AG20443 (cell line): ENCODE measurements at places on chromosomes 2 and 18.

DNA sequence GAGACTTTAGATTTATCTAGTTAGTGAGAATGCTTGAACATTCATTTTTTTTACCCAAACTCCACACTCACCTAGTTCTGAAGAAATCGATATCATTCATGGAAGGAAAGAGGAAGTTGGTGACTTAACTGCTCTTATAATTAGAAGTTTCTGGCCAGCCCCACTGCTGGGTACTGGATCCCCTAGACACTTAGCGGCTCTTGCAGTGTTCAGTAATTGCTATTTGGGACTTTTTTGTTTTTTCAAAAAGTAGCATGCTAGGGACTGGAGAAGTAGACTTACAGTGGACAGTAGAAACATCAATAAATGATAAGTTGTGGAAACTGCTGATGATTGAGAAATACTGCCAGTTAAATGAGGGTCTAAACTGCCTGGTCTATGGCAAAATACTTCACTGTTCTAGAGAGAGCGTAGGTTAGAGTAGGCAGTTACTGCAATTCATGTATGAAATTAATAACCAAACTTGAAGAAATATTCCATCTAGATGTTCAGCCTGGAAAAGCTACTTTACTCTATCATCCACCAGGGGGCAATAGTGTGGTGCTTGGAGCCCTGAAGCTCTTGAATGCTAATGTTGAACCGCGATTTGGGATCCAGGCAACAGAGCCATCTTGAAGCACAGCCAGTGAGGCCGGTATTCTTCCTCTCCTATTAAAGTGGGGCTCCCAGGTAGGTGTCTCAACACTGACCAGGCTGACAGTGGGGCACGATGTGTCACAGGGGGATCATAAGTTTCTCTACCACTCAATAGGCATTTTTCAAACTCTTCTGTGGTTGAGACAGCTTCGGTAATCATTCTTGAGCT is 146.1 kb upstream of the SESTD1 start:
- peak; percentile 72 for DNase-seq

- no peak for DNase-seq
Measured at GRCh38 chr2:233033672-233034071, 1.2 kb downstream of the NEU2 start.

DNA sequence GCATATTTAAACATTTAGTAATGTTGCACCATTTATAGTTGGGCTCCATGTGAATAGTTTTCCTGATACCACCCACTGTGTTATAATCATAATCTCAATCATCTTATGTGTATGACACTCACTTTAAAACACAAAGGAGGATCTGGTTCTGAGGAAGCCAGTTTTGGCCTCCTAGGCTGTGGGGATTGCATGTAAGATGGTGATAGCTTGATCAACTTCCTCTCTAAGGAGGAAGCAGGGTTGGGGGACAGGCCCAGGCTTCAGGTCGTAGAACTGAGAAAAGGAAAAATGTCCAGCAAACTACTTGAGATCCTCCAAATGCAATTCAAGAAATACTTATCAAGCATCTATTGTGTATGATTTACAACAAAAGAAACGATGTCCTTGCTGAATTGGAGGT is 4.9 kb upstream of the PPM1B start:
- DNase-seq = no peak

GRCh38 chr2:44829771-44830170 is 111.7 kb upstream of the SIX3 start:
- DNase-seq = no peak

GRCh38 chr2:178924817-178925216 is 117.6 kb upstream of the TTN start:
- no peak for DNase-seq

DNA sequence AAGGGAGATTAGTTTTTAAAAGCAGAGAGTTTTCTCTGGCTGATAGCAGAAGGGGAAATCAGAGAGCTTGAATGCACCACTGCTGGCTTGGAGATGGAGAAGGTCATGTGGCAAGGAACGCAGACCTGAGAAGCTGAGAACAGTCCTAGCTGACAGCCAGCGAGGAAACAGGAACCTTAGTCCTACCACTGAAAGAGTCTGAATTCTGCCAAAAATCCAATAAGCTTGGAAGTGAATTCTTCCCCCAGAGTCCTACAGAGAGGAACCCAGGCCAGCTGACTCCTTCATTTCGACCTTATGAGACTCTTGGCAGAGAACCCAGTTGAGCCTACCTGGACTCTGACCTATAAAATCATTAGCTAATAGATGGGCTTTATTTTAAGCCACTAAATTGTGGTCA is 371.9 kb upstream of the TNP1 start:
- no peak for DNase-seq

GRCh38 chr2:7725850-7726242 is 808.6 kb downstream of the RNF144A start:
- no peak for DNase-seq

DNA sequence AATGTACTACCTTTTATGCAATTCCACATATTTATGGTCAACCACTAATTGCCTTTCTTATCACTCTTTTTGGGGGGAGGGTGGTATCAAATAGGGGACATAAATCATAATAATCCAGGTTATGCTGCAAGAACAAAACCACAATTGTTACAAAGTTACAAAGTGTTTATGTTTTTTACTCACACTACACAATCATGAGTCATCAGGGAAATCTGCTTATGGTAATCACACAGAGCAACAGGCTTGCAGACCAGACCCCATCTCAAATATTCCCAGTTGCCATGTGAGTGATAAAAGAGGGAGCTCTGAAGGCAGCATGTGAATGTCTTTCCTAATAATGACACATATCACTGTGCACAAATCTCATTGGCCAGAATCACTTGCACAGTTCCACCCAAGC is 304.7 kb upstream of the TMEFF2 start:
- DNase-seq = no peak

DNA sequence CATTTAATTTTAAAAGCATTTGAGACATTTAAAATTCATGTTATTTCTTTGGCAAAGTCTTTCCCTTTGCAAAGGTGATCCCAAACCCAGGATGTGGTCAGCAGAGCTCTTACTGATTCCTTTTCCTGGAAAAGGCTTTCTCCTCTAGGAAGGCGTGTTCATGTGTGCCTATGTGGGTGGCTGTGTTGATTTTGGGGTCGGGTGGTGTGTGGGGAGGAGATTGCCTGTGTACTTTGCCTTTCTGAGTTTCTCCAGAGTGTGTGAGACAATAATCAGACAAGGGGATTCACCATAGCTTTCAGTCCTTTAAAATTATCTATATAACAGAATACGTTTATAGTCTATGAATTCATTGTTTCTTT is 173.2 kb downstream of the SOCS6 start:
- DNase-seq = no peak

DNA sequence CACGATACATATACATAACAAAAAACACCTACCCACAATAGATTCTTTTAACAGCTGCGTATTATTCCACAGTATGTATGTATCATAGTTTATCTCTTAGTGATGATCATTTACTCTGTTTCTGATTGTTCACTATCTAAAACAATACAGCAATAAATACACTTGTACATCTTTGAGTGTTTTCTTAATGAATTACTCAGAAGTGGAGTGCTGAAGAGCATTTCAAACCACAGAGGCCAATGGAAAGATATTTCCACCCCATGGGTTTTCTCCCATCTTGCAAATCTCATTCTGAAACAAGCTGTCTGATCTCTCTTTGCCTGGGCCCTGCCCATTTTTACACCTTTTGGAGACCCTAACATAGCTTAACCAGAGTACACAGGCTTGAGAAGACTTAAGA is 113.8 kb upstream of the KLF7 start:
- no peak for DNase-seq

GRCh38 chr2:220510668-220511067 is 883.2 kb downstream of the SLC4A3 start:
- DNase-seq = no peak

DNA sequence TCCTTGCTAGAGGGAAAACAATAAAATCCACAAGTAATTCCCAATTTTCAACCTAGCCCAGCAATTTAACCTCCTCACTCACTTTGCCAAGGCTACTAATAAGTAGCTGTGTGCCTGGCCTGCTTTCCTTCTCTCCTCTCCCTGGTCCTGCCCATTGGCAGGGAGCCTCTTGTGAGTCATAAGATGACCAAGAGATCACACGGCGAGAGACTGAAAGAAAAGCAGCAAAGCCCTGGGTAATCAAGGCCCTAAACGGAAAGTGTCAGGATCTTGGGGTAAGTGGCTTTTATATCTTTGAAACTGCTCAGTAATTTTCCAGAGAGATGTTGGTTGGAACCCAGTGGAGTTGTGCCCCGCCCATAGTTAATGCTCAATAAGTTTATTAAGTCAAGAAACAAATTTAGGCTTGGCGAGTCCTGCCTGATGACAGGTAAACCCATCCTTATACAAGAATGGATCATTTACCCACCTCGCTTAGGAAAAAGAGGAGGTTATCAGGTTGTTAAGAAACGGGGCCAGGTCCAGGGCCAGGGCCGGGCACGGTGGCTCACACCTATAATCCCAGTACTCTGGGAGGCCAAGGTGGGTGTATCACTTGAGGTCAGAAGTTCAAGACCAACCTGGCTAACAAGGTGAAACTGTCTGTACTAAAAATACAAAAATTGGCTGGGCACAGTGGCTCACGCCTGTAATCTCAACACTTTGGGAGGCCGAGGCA is 10.0 kb upstream of the ADAM17 start:
- peak; percentile 90 for DNase-seq

- peak; percentile 91 for DNase-seq
Measured at GRCh38 chr18:76351961-76352581, 143.0 kb downstream of the ZNF516 start.

DNA sequence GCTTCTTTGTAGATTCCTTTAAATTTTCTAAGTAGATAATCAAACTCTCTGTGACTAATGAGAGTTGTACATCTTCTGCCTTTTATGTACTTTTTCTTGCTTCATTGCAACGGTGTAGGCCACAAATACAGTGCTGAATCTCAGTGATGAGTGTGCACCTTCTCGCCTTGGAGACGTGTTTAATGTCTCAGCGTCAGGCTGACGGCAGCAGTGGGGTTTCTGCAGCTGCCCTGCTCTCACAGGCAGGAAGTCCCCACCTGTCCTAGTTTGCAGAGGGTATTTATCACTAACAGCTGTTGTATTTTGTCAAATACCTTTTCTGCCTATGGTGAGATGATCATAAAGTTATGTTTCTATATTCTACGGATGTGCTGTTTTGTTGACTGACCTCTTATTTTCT is 13.3 kb downstream of the AGXT start:
- no peak for DNase-seq

- peak; percentile 16 for DNase-seq
Measured at GRCh38 chr2:63544017-63544627, 44.2 kb downstream of the WDPCP start.

DNA sequence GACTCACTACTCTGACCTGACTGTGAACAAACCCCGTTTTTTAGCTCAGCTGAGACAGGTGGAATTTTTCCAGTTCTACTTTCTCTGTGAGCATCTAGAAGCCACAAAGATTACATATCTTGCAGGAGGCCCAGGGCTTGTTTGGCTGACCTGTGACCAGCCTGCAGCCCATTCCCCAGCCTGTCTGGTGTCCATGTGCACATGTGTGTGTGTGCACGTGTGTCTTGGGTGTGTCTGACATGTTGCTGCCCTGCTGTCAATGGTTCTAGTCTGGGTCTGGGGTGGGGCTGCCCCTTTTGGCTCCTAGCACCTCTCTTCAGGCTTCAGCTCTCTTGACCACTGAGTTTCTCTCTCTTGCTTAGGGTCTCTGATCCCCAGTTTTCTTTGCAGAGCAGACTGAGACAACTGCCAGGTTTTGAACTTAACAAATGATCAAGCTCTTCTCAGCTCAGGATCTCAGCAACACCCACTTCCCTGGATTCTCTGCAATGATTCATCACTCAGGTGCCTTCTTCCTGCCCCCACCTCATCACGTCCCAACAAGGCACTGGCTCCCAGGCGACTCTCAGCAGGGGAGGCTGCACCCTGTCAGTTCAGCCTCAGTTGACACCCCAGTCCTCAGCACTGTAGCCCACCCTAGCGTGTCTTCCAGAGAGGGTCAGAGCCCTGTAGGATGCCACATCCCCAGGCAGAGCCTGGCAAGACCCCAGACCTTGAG is 130.3 kb downstream of the CELF4 start:
- no peak for DNase-seq

- DNase-seq = peak; percentile 29
Measured at GRCh38 chr2:212892193-212892592, 259.2 kb downstream of the IKZF2 start.

DNA sequence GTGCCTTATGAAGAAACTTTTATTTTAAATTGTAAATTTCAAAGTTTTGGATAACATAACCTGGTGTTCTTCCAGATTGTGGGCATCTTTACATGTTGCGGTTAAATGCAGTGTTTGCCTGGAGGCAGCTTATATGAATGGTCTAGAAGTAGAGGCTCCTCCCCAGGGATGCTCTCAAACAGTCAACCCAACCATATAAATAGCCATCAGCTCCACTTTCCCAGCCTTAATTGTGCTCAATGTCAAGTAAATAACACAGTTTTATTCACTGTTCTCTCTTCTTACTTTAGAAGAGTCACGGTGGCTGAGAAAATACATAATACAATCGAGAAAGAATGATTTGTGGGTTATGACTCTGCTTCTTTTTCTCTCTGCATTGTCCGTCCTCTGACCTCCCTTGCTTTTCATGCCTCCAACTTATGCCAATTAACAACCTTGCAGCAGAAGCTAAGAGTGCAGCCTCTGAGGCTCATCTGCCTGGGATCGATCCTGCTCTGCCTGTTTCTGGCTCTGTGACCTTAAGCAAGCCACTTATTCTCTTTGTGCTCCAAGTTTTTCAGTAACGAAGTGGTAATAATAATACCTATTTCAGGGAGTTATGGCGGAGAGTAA is 100.3 kb downstream of the DAW1 start:
- DNase-seq = no peak

GRCh38 chr2:85409845-85410583 is at the start of gene CAPG:
Gene CAPG (minus strand): TSS chr2:85410366. CDS start chr2:85402145, 8,221 bp downstream.
- DNase-seq = peak; percentile 52

DNA sequence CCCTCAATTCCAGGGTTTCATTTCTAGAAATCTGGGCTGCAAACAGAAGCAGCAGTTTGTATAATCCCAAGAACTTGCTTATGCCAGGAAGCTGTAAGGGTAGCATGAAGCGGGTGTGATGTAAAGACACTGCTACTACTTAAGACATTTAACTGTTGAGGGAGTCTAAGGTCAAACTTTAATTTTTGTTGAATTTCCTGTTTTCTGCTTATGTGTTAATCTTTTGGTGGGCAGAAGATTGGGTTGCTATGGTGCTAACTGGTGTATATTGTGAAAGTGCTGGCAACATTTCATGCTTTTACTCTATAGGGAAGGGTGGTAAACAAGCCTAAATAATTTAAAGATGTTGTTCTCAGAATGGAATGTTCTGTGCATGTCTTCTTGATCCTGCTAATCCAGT is 2.7 kb downstream of the NCOA1 start:
- DNase-seq = no peak

GRCh38 chr2:210496512-210496911 is 20.0 kb upstream of the LANCL1 start:
- DNase-seq = no peak

GRCh38 chr18:13494871-13495445 is 231.4 kb downstream of the FAM210A start:
- no peak for DNase-seq

- no peak for DNase-seq
Measured at GRCh38 chr2:170229125-170229524, 51.2 kb downstream of the MYO3B start.

GRCh38 chr2:227415538-227416424 is 28.0 kb upstream of the SCYGR1 start:
- DNase-seq = peak; percentile 68
